ENCODE measurements at places on chromosomes 7 and 10.

- no peak for DNase-seq
These were observed 553.9 kb downstream of the CNTNAP2 start for GRCh38 chr7:146670532-146670931.

DNA sequence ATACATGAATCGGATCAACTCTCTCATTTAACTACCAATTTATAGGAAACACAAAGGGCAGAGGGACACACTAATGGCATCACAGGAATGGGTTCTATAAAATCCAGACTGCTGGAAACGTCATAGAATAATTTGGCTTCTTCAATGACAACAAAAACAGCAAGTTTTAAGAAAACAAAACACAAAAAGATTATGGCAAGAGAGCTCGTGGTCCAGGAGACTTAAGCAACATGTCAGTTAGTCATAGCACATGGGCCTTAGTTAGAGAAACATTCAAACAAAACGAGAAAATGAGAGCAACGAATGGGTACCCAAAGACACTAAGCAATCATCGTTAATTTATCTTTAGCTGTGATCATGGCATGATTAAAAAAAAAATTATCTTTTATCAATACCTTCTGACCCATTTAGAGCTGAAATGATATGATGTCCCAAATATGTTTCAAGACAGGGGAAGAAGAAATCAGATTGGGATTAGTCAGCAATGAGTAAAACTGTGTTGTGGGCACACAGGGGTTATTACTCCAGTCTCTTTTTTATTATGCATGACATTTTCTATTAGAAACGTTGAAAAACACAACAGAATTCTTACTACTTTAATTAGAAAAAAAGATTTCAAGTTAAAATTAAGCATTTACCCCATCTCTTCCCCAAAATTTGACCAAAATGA is 28.3 kb downstream of the NCAPG2 start:
- DNase-seq: no peak

GRCh38 chr7:21314954-21315353 is 112.9 kb upstream of the SP4 start:
- DNase-seq: no peak

GRCh38 chr7:24456526-24457218 is 116.6 kb upstream of the PALS2 start:
- DNase-seq: no peak

- DNase-seq: no peak
These were observed 20.7 kb upstream of the SPOCK2 start for GRCh38 chr10:72108830-72109635.

GRCh38 chr10:120783867-120784266 is 67.3 kb upstream of the WDR11 start:
- DNase-seq: no peak
